ENCODE measurements at places on chromosomes 5 and 9. TPM values are rescaled to one million over a fixed set of nuclear protein-coding genes. Genes with fewer than 3 reads are reported as not detected.

DNA sequence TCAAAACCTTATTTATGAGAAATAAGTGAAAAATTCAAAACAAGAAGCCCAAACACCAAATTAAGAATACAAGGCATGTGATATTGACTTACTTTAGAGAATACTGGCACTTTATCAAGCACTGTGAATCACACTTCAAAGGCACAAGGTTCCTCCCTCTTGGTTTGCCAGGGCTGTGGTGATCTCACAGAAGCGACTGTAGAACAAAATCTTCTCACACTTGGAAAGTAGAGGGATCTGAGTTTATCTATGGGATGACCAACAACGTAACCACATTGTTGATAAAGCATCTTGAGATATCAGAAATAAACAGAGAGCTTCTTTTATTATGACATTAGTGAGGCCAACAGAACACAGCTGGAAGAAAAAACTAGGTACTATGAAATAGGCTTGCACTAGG is 295.9 kb downstream of the NFIB start:
- no peak for DNase-seq

C1QTNF2 gene
- polyA plus RNA-seq, result not detected

CCDC152 gene
- 1.7 TPM for polyA plus RNA-seq

- DNase-seq, result no peak
These were observed 120.2 kb upstream of the CCDC152 start for GRCh38 chr5:42636425-42636824.

LECT2 gene
- polyA plus RNA-seq, result not detected

DNA sequence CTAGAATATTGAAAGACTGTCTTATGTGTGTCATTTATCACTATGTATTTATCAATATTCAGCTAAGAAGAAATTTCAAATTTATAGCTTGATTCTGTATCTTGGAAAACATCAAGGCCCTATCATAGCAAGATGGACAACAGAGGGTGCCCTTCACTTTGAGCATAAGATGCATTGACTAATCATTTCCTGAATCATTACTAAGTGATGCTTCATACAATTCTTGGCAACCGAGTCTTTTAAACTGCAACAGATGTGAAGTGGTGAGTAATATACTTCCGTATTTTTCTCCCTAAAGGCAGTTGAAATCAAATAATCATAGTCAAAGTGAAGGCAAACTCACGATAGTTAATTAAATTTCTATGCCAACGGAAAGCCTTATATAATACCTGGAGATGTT is 318.6 kb upstream of the RGMB start:
- DNase-seq, result no peak
